ENCODE measurements at places on chromosomes 1 and 21.
A peak's percentile ranks its signal among the peaks of the same experiment; 100 is the strongest.

- no peak for DNase-seq
Measured at GRCh38 chr1:84570436-84571149, 3.6 kb downstream of the CTBS start.

- DNase-seq, result no peak
Measured at GRCh38 chr1:30027247-30027646, 696.1 kb downstream of the MATN1 start.

DNA sequence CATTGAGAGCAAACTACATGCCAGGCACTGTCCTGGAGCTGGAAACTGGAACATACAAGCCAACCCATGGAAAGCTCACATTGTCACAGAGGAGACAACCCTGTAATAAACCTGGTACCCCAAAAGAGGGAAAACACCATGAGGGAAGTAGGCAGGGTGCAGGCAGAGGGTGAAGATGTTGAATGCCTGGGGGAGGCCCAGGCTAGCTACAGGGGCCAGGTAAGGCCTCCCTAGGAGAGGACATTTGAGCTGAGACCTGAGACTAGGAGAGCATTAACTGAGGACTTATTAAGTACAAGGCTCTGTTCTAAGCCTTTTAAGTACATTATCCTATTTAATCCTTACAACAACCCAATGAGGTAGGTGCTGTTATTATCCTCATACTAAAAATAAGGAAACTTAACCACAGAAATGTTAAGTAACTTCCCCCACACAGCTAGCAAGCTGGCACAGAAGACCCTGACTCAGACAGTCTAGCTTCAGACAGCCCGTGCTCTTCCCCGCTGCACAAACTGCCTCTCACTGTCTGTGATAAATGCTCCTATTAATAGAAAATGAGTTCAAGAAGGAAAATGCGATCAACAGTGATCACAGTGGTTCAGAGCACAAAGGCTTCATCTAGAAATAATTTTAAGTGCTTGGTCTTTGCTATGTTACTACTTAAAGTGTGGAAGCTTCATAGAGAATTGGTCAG, 41.8 kb downstream of the ZNF281 start:
- DNase-seq, result no peak

GRCh38 chr1:22888320-22889075, 84.2 kb downstream of the LACTBL1 start:
- DNase-seq, result no peak

- DNase-seq, result peak; percentile 38
Measured at GRCh38 chr1:229271448-229272159, 693 bp downstream of the RAB4A start.

GRCh38 chr1:5504364-5504740, 487.9 kb downstream of the NPHP4 start:
- DNase-seq, result no peak
